Activated CD8-positive, alpha-beta T cell treated with anti-CD3 and anti-CD28 coated beads, Interleukin-2, amount 10 ng/mL, durations not matched to agents 7 days and 5 days (primary cell): ENCODE measurements at places on chromosomes 16 and 17.

DNA sequence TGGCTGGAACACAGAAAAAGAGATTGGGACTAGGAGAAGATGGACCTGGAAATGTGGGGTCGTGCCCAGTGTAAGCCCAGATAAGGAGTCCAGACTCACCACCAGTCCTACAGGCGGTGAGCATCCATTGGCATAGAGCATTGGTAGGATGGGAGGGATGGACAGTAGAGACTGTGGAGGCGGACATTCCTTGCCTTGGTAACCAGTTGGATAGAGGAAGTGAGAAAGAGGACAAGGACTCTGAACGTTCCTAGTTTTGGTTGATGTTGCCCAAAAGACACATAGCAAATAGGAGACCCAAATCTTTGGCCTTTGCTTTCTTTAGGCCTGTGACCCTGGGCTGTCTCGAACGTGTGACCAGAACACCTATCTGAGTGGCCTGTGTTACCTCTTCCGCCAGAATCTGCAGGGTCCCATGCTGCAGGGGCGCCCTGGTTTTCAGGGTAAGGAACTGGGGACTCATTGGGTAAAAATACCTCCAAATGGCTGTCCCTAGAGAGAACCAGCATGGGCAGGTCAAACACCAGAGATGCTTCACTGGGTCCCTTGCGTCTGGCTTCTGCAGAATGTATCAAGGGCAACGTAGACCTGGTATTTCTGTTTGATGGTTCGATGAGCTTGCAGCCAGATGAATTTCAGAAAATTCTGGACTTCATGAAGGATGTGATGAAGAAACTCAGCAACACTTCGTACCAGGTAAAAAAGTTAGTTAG, 6.4 kb downstream of the ITGAL start:
- no peak for DNase-seq

DNA sequence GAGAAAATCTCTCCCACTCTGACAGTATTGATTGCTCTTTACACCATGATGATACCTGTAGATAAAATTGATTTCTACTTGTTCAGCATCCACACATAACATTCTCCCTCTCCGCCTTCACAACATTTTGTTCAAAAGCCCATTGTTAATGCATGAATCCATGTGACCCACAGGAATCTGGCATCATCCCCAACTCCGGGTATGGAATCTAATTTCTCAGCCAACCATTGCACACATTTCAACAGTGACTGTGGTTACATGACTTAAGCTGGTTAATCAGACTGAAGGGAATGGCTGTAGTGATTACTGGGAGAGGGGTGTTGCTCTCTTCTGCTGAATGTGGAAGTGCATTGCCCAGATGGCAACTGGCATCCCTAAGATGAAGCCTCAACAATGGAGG, 161.4 kb upstream of the C16orf82 start:
- no peak for DNase-seq

GRCh38 chr17:50161023-50161910, 4.5 kb upstream of the SGCA start:
- peak; percentile 96 for DNase-seq

DNA sequence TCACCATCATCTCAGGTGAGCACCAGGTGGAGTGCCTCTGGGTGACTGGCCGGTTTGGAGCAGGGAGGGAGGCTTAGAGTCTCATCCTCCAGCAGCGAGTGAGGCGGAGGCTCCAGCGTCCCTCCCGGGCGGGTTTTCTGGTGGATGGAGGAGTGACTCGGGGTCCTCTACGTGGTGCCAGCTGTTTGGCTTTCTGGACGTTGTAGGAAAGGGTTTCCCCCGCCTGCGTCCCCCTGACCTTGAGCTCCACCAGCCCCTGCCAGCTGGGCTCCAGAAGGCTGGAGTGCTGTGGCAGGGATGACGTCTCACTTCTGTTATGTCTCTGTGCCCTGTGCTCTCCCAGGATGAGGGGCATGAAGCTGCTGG, 522 bp downstream of the DNASE1 start:
- no peak for DNase-seq

DNA sequence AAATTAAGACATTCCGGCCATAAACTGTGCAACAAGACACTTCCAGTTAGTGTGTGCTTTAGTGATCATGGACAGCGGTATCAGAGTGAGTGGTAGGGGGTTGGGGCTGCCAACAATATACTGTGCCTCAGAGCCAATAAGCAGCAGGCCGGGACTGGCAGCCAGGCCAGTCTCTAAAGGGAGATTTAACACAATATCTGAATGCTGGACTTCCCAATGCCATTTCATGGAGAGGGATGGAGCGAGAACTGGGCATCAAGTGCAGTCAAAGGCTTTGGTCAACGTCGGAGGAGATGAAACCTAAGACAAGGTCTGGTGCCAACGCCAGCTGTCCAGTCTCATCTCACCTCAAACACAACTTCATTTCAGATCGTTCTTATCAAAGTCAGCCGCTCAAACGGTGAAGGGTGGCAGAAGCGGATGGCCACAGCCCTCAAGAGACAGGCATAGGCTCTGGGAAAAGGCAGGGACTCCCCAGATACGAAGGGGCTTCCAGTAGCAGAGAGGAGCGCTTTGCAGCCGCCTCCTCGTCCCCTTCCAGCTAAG, 935 bp downstream of the USP32 start:
- DNase-seq = peak; percentile 43

- DNase-seq = no peak
These were observed 17.1 kb upstream of the FLCN start for GRCh38 chr17:17254036-17254435.

DNA sequence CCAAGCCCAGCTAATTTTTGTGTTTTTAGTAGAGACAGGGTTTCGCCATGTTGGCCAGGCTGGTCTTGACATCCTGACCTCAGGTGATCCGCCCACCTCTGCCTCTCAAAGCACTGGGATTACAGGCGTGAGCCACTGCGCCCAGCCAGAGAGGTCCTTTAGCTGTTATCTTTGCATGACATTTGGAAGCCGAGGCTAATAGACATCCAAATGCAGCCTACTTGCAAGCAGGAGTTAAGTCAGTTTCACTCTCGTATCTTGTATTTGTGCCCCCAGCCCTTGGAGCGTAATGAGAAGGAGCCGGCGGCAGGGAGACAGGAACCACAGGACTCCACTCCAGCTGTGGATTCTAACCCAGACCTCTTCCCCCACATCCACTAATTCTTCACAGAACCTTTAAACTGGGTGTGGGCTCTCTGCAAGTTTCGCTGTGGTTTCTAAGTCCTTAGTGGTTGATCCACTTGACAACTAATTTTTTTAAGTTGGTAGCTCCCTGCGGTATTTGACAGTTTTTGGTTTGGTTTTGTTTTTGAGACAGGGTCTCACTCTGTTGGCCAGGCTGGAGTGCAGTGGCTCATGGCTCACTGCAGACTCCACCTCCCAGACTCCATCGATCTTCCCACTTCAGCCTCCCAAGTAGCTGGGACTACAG, 3.1 kb upstream of the CYTH1 start:
- peak; percentile 33 for DNase-seq

DNA sequence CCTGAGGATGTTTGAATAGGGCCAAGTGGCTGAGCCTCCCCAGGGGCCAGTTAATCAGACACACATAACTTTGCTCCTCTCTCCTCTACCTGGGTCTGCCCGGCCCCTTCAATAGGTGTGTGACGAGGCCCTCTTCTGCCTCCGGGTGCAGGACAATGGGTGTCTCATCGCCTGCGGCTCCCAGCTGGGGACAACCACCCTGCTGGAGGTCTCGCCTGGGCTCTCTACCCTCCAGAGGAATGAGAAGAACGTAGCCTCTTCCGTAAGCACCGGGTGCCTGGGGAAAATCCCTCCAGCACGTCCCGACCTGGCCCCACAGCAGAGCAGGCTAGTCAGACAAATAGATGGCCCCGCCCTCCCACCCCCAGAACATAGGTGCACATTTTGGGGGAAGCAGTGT, 16.1 kb upstream of the KIF19 start:
- DNase-seq = no peak
